Esophagus muscularis mucosa (tissue), 4 donors: ENCODE measurements at places on chromosomes 11 and 22. TPM values are rescaled to one million over a fixed set of nuclear protein-coding genes. Genes with fewer than 3 reads are reported as not detected.

DNA sequence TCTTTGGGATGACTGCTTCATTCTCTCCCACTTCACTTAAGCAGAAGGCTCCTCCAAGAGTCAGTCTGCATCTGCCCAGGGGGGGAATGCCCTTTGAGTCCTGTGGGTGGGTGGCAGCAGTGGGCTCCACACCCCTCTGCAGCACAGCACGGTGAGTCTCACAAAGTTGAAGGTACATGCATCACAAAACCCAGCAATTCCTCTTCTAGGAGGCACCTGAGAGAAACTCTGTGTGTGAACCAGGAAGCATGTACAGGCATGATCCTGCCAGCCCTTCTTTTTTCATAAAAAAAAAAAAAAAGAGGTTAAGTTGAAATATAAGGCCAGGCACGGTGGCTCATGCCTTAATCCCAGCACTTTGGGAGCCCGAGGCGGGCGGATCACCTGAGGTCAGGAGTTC is 87.2 kb downstream of the MYO18B start:
- DNase-seq: no peak

- no peak for DNase-seq
Observed at GRCh38 chr11:32886180-32886579, 6.4 kb upstream of the QSER1 start.

DNA sequence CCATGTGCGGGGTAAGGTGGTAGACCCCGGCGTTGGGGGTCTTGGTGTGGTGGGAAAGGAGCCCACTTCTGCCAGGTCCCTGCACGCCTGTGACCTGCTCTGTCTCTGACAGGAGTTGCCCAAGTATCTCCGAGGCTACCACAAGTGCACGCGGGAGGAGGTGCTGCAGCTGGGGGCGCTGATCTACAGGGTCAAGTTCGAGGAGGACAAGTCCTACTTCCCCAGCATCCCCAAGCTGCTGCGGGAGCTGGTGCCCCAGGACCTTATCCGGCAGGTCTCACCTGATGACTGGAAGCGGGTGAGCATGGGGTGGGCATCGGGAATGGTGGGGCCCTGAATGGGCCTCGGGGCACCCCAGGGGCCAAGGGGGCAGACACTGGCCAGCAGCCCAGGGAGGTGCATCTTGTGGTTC is 83.0 kb downstream of the MYO7A start:
- DNase-seq: no peak

- DNase-seq: no peak
Observed at GRCh38 chr11:63892228-63892627, 24.7 kb downstream of the RCOR2 start.

The CABP4 gene
- 2.9 TPM for total RNA-seq

The WT1 gene
- total RNA-seq: 3.5 TPM
